Activated CD4-positive, alpha-beta T cell treated with anti-CD3 and anti-CD28 coated beads, Interleukin-2, amount 10 ng/mL, durations not matched to agents 7 days and 5 days (primary cell): ENCODE measurements at places on chromosomes 4 and X.

- no peak for DNase-seq
Observed at GRCh38 chr4:43716721-43717395, 731.8 kb downstream of the KCTD8 start.

DNA sequence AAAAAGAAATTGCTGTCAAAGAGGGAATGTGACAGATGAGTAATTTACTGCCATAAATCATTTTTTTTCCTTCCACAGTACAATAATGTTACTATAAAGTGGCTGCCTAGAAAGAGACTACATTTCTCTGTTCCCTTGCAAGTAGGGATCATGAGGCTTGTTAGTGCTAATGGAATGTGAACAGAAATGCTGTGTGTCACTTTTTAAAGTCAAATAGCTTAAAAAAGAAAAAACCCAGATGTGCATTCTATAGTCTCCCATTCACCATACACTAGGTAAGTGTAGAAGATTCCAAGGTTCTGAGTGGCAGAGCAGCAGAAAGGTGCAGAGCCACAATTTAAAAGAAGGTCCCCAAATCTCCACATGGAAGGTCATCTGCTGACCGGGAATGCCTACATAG lies 328.4 kb downstream of the CAMK2D start:
- no peak for DNase-seq

- no peak for DNase-seq
Observed at GRCh38 chrX:100658941-100659381, 15.0 kb downstream of the SRPX2 start.

DNA sequence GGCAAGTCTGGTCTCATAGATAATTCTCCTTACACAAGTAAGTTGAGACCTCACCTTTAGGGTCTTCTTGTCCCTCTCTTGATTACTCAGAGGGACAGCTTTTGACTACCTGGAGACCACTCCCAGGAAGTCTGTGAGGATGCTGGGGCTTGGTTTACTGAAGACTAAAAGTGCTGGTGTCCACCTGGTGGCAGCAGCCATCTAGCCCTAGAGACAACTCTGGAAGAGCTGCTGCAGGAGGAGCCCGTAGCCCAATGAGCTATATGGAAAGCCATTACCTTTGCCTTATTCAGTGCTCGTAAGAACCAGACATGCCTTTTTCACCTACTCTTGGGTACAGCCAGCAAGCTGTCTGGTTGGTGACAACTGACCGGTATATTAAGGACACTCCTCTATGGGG lies 7.3 kb downstream of the FGFBP2 start:
- no peak for DNase-seq

DNA sequence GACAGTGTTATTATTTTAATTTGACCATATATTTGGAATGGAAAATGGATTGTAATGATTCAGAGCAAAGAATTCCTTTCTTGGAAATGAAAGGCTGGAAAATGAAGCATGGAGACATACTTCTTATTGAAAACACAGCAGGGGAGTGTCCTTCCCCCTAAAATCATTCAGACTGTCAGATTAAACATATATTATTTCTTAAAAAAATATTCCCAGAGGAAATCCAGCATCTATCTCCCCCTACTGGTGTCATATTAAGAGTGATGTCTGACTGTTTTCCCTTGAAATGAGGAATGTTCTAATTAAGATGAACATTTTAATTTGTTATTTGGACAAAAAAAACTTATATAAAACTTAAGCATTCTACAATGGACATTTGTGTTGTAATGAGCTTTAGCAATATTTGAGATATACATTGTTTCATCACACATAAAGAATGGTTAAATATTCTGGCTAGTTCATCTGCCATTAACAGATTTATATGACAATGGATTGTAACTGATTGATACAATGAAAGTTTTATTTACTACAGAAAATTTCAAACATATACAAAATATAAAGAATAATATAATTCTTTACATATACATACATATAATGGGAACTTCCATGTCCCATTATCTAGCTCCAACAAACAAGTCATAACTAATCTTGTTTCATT lies 264.6 kb downstream of the SPRY1 start:
- no peak for DNase-seq

GRCh38 chr4:189176002-189176401 lies 764.7 kb upstream of the FRG1 start:
- no peak for DNase-seq

DNA sequence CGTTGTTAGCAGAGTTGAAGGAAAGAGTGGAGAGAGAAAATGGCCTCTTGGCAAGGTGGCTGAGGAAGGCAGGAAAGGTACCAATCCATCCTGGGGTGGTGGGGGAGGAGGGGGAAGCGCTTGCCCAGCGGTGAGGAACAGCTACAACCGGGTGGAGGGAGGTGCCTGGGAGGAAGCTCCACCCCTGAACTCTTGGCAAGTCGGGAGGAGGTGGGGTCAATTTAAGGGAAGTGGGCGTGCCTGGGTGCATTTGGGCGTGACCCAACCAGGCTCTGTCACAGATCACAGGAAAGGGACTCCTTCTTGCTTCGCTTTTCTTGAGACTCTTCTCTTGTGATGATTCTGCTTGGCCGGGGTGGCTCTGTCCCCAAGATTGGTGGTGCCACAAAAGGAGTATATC lies 41.7 kb downstream of the BCORL1 start:
- peak; percentile 85 for DNase-seq

DNA sequence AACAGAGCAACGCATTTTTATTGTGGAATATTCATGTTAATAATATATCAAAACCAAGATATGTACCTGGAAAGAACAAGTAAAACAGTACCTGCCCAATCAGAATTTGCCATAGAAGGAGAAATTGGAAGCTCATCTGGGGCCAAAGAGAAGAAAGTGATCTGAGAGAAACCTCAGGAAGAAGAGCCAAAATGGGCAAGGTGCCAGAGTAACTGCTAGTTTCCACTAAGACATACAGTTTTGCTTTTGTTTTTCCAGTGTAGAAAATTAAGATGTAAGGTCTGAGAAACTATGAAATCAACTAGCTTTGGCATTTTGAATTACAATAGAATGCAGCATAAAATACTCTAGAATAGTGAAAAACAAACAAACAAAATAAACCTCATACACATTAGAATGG lies 2201.2 kb downstream of the ARAP2 start:
- no peak for DNase-seq

GRCh38 chr4:105677709-105678108 lies 30.8 kb downstream of the INTS12 start:
- DNase-seq = no peak

DNA sequence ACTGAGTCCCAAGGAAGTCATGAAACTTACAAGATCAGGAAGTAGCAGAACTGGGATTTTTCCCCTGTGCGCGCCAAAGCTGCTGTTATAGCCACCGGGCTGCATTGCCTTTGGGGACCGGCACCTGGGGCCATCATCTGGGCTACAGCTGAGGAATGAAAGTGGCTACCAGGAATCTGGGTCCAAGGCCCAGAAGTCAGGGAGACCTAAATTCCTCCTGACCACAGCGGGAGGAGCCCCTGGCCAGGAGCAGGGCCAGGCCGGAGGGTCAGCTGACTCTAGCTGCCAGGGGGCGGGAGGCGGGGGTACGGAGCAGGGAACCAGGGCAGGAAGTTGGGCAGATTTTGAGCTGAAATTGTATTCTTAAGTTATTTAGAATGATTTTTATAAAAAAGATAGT lies 242.4 kb downstream of the EVC2 start:
- no peak for DNase-seq

DNA sequence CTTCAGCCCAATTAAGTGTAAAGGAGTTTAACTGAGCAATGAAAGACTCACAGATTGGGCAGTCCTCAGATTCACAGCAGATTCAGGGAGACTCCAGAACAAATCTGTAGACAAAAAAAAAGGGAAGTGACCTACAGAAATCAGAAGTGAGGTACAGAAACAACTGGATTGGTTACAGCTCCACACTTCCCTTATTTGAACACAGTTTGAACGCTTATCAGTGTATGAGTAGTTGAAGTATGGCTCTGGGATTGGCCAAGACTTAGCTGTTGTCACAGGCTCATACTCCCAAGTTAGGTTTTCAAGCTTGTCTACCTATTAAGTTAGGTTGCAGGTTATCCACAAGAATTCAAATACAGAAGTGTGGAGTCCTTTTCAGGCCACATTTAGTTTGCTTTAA lies 112.4 kb upstream of the ELOVL6 start:
- DNase-seq = no peak

GRCh38 chr4:111027526-111027925 lies 404.6 kb upstream of the PITX2 start:
- DNase-seq = no peak
